T follicular helper cell (primary cell): ENCODE measurements at places on chromosomes 4 and X.

GRCh38 chr4:36041340-36041739, 203.0 kb downstream of the ARAP2 start:
- DNase-seq = no peak

DNA sequence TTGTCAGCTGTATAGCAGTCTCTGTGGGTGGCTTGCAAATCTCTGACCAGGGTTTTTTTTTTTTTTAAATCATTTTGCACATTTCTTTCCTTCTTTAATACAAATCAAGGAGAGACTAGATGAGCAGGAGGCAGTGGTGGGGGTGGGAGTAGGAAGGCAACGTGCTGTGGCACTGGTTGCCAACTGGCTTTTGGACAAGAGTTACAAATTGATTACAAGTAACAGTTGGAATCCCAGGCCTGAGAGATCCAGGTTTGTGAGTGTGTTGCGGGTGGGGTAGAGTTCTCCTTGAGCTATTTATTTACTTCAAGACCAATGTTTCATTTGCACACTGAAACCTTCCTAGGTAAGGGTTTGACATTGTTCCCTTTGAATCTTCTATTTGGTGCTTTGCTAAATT, 325.3 kb downstream of the AFF2 start:
- DNase-seq = no peak

DNA sequence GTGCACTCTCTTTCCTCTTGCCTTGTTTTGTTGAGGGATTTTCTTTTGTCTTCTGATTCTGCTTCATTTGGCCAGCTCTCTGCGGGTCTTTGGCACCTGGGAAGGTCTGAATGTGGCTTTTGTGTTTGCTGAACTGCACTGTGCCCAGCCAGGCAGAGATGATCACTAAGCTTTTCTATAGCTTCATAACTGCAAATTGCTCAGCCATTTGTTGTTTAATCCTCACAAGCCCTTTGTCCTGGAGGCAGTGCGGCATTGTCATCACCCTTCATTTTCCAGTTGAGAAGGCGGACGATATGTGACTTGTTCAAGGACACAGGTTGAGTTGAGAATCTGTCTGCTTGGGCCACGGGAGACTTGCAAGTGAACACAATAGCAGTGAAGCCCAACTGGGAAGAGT, 46.0 kb upstream of the SFRP2 start:
- DNase-seq = no peak

- no peak for DNase-seq
Measured at GRCh38 chrX:24981030-24981429, 34.7 kb downstream of the ARX start.

GRCh38 chrX:137227151-137227550, 193.4 kb upstream of the GPR101 start:
- DNase-seq = no peak
